Common myeloid progenitor, CD34-positive (primary cell): ENCODE measurements at places on chromosomes 7 and 10.

DNA sequence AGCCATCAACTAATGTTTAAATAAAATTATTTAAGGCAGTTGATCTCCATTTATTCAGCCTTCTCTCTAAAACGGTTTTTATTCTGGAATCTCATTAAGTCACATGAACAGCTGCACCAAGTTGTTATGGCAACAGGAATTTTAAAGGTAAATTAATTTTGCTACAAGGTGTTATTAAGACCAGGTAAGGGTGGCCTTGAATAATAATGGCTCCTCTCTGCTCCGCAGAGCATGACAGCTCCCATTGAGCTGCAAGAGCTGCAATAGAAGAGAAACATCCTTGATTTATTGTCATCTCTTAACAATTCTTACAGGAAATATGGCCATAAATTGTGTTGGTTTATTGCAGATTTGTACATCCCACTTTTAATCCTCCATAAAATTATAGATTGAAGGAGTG, 165.8 kb downstream of the KLF6 start:
- DNase-seq: no peak

- no peak for DNase-seq
These were observed 14.5 kb upstream of the ZNF33B start for GRCh38 chr10:42652858-42653257.

GRCh38 chr10:13120786-13121499, 21.0 kb downstream of the OPTN start:
- no peak for DNase-seq

GRCh38 chr7:138226001-138226476, 149.8 kb downstream of the AKR1D1 start:
- peak; percentile 94 for DNase-seq

GRCh38 chr7:106418526-106418925, 133.7 kb upstream of the NAMPT start:
- DNase-seq: no peak

DNA sequence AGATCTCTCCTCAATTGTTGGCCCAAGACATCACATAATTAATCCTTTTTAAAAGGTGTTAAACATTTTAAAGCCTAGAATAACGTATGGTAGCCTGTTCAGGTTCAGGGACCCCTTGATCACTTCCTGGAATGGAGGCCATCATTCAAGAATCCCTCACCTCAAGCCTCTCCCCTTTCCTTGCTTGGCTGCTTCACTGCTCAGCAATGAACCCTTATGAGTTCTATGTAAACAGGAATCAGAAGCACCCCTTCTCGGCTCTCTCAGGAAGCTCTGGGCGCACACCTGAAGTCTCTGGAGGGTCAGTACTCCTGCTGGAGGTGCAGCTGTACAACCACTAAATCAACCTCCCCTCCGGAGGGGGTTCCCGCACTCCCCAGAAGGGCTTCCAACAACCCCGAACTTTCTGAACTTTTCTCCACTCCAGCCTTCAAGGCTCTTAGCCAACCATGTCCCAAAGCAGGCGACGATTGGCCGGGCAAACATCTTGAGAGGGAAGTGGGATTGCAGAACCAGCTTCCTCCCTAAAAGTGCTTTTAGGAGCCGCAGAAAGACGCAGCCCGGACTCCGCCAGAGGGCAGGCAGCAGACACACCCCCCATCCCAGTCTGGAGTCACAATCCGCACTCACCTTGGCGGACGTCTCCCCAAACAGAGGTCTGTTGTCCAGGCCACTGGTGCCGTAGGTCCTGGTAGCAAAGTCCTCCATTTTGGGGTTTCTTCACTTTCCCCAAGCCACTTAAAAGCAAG, 562 bp downstream of the TMEM243 start:
- peak; percentile 25 for DNase-seq

DNA sequence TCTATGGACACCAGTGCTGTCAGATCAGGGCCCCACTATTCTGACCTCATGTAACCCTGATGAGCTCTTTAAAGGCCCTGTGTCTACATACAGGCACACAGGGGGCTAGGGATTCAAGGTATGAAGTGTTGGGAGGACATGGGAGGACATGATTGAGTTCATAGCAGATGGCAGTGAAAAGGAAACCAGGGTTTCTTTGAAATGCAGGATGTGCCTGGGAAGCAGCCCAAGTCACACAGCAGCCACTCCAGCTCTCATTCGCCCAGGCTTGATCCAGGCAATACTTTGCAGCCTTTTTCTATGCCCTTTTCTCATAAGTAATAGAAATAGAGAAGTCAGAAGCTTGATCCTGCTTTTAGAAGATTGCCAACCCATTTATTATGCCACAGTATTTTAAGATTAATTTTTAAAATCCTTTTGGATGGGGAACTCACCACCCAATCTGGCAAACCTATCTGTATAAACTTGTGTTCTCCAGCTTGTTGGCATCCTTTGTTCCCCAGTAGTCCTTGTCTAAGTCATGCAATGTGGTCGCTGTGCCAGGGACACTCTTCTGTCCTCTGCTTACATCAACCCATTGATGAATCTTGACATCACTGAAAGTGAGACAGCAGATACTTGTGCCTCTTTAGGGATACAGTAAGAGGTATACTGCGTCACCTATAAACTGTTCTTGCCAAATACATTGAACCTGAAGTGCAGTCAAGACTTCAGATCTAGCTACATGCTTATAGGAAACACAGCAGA, 95.0 kb downstream of the TAF3 start:
- no peak for DNase-seq

DNA sequence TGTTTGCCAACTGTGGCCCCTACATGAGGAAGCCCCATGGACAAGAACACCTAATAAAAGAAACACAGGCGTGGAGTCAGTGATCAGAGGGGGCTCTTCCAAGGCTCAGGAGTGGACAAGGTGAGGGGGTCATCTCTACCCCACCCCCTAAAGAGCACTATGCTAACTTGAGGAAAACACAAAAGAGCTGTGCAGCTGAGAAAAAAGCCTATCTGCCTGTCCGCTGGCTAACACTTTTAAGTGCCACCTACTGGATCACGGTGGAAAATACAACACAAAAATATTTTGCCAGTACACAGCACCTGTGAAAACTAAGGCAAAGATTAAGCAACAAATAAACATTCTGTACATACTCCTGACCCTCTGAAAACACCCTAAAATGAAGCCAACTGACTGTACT, 53.1 kb upstream of the COBL start:
- DNase-seq: no peak

- peak; percentile 87 for DNase-seq
These were observed 373.5 kb downstream of the RPS24 start for GRCh38 chr10:78407009-78407711.

DNA sequence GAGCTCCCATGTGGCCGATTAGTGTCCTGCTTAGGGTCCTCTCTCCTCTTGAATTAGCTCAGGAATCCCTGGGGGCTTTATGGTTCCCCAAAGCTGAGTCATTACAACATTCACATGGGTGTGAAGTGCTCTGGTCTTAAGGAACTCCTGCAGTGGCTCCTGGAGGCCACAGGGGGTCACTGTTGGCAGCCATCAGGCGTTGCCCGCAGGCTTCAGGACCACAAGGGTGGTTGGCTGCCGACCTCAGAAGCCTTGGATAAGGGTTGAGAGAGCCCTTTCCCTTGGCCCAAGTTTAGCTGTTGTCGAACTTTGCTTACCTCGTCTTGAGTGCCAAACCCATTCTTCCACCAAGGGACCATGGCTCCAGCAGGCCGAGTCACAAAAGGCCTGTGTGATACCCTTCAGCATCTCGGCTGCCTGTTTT, 61.7 kb downstream of the SH2D4B start:
- DNase-seq: peak; percentile 79

- DNase-seq: no peak
These were observed 16.6 kb downstream of the BAG3 start for GRCh38 chr10:119667562-119668328.

DNA sequence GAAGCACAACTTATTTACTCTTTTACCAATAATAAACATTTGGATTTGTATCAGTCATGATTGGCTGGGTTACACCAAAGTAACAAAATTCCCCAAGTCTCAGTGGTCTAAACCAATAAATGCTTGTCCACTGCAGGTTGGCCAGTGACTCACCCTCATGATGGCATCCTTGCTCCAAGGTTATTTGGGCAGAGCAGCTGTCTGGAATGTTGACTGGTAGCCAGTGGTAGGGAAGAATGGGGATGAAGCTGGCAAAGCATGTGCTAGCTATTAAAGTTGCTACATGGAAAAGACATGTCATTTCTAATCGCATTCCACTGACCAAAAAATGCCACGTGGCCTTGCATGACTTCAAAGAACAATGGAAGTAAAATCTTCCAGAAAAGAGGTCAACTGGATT, 1168.7 kb upstream of the CELF2 start:
- no peak for DNase-seq

- peak; percentile 87 for DNase-seq
These were observed 877 bp upstream of the NOD1 start for GRCh38 chr7:30479202-30480120.

DNA sequence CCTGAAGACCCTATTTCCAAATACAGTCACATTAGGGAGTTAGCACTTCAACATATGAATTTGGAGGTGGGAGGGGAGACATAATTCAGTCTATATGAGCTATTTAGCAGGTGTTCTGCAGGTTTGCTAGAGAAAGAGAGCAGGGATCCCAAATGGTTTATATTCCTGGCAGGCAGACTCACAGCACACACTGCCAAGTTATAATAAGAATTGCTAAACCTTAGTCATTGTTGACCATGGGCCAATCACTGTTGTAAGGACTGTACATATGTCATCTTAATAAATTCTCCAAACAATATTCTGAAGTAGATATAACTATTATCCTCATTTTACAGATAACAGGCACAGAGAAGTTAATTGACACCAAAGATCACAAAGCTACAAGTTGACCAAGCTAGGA, 1.5 kb upstream of the CCDC3 start:
- DNase-seq: no peak

DNA sequence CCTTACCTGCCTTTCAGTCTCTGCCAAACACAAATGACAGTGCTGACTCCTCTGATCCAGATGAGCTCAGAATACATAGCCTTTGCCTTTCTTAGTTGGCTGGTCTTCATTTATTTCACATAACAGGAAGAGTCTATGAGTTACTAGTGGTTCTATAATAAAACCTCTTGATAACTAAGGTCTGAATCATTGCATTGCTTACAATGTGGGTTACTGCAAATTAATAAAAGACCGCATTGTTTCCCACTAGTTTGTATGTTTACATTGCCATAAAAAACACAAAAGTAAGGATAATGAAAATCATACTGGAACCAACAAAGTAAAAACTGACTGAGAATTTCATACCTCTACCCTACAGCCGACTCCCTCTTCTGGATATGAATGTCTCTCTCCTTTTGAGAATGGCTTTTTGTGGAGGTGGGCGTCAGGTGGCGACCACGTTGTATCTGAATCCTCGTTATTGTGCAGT, 62.0 kb upstream of the AKR1E2 start:
- no peak for DNase-seq

DNA sequence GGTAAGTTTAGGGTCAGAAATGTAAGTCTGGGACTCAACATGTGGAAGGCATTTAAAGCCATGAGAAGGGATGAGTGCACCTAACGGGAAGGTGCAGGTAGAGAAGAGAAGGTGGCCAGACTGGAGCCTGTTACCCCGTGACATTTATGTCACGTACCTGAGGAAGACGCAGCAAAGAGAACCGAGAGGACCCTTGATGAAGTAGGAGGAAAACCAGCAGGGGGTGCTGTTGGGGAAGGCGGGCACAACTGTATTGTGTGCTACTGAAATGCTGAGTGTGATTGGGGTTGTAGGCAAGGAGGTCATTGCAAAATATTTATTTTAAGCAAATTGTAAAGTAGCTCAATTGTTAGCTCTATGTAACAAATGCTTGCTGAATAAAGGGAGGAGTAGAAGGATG, 338.2 kb upstream of the PRKCQ start:
- DNase-seq: peak; percentile 71

DNA sequence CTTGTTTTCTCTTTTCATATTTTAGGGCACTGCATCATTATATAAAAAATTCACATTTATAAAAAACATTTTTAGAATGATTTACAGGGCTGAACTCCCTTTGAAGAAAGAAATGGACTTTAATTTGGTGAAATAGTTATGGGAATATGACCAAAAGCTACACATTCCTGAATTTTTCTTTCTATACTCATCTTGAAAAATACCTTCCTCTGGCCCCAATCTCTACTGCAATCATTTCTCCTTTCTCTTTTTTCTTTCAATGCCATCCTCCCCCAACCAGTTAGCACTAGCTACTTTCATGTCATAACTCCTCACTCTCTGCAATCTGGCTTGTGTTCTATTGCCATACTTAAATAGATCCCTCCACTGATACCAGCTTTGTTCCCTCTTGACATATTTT, 6.2 kb downstream of the WNT8B start:
- no peak for DNase-seq

GRCh38 chr10:98262571-98262970, 5.4 kb downstream of the LOXL4 start:
- DNase-seq: peak; percentile 63

DNA sequence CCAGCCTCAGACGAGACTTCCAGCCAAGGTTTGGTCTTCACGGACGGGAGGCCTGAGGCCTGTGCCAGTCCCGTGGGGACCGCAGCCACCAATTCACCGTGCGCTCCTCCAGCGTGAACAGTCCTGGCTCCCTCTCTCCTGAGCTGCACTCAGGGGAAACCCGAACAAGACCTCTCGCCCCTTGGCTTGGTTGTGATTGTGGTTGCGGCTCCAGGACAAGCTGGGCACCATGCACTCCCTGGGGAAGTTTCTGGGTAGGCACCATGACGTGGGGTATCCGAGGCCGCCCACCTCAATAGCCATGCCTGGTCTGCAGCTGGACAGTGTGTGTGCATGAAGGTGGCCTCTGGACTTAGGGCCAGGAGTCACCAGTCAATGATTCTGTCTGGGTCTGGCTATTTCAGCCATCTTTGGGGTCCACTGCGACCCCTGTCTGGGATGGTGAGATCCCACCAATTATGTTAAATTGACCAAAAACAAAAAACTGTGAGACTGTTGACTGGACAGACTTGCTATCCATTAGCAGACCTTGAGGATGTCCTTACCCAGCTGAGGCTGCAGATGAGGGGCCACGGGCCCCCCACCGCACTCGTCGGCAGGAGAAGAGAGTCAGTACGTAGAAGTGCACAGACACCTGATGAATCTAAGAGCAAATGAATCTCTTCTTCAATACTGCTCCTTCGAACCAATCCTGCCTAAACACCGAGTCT, 33.5 kb upstream of the EN2 start:
- no peak for DNase-seq

DNA sequence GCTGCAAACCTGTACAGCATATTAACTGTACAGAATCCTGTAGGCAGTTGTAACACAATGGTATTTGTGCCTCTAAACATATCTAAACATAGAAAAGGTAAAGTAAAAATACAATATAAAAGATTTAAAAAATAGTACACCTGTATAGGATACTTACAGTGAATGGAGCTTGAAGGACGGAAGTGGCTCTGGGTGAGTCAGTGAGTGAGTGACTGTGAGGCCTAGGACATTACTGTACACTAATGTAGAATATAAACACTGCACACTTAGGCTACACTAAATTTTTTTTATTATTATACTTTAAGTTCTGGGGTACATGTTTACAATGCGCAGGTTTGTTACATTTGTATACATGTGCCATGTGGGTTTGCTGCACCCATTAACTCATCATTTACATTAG, 97.3 kb upstream of the STK17A start:
- DNase-seq: no peak

GRCh38 chr7:66933469-66933868, 12.4 kb downstream of the TMEM248 start:
- DNase-seq: no peak
